IPS-NIHi11 (cell line): ENCODE measurements at places on chromosomes 6 and 20.

GRCh38 chr6:44058617-44059358 is 68.5 kb downstream of the MRPL14 start:
- DNase-seq, result no peak

GRCh38 chr6:139373928-139374356 is 506 bp downstream of the CITED2 start:
- peak; percentile 14 for DNase-seq

GRCh38 chr6:9621276-9621675 is 793.6 kb downstream of the TFAP2A start:
- DNase-seq, result no peak

DNA sequence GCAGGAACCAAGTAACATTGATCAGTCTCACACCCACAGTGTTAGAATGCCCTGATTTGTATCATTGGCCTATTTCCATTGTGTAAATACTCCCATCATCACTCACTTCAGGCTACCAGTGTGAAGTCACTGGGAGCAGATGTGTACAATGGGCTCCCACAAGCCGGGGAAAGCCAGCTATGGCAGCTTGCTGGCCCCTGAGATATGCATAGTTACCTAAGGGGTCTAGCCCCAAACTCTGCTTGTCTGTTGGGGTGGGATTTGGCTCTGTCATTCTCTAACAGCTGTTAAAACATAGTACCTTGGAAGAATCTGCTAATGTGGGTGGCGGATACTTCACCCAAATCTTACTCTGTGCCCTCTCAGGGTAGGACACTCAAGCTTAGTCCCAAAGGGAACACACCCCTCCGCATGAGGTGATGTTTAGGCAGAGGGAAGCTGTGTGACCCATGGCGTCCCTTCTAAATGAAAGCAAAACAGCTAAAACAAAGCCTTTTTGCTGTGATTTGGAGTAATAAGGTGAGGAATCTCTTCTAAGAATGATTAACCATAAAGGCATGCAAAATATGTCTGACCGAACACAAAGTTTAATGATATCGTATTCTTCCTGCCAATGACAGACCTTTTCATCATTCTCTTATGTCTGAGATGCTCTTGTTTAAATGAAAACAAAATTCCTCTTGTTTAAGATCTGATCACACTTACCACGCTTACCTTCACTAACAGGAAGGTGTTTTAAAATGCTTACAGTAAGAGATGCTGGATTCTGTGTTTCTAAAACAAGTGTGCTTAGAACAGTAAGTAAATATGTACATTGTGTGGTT is 45.9 kb upstream of the PXDC1 start:
- no peak for DNase-seq

DNA sequence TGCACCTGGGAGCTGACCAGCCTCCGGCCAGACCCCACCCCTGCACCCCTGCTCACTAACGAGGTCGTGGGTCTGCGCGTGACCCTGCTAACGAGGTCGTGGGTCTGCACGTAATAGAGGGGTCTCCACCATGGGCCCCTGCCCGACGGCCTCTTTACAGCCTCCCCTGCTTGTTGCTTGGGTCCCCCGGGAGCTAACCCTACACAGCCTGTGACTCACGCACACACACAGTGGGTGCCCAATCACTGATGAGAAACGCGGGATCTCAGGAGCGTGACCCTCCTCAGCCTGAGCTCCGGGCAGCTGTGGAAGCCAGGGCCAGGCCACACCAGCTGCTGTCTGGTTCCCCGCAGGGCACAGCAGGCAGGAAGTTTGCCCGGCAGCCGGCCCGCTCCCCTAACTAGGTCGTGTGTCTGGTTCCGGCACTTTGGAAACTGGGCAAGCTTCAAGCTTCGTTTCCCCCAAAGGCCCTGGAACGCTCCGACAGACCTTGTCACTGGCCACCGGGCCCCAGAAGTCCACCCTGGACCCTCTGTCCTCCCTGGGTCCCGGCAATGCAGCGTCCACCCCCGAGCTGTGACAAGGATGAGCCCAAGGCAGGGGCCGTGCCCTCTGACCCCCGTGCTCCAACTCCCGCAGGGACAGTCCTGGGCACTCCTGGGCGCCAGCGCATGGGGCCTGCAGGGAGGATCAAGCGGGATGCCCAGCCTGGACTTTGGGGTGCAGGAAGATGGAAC is 767 bp downstream of the PTK6 start:
- DNase-seq, result no peak

- no peak for DNase-seq
These were observed 5.1 kb upstream of the DBNDD2 start for GRCh38 chr20:45402946-45403345.

DNA sequence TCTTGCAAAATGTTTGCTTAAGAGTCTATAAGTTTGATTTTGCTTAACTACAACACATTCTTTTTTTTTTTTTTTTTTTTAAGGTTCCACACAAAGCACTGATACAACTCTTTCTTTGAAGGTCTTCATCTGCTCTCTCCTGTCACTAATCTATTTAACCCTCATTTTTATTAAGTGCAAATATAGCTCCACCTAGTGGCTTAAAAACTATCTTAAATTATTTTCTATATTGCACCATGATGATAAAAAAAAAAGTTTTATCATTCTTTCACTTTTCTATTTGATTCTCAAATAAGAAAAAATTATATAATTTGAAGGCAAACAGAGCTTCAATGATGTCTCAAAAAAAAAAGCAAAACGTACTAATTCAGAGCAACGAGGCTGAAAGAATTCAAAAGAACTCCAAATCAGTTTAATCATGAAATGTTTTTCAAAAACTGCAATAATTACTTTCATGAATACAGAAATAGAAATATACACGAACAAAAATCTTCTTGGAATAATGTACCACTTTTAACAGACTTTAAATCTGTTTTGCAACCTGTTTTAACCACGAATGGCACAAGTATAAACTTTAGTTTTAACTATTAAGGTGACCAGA is 12.8 kb downstream of the ESF1 start:
- peak; percentile 19 for DNase-seq

GRCh38 chr6:166625356-166625755 is 1.7 kb downstream of the RPS6KA2 start:
- no peak for DNase-seq

DNA sequence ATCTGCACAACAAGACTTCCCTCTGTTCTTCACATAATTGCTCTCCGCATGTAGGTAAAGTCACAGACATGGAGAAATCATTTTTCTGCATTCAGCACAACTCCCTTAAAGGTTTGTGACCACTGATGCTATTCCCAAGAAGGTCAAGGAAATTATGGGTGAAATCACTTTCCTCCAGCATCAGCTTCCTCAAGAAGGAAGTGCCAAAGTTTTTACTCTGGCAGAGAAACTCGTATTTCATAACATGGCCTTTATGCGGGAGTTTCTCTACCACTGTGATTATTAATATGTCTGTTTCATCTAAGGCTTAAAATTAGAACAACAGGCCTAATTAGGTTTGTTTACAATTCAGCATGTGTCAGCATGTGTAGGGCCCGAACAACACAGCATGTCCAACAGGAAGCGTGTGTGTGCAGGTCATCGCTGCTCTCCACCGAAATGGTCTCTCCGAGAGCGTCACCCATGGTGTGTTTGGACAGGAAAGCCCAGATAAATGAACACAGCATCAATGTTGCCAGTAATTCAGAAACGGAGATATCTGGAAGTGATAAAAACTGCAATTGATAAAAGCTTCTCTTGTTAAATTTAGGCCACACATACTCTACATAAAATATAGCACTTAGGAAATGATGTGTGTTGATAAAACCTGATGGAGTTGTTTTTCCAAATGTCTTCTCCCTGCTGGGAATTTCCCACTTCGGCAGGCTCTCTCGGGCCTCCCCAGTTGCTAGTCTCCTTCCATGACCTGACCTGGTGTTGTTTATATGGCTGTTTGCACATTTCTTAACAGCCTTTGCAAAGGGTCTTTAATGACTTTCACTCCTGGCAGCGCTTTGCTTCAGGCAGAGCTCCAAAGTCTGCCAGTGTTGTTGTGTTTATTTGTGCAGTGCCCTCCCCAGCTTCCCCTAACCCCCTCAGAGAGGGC is 265.1 kb upstream of the CEP162 start:
- no peak for DNase-seq

DNA sequence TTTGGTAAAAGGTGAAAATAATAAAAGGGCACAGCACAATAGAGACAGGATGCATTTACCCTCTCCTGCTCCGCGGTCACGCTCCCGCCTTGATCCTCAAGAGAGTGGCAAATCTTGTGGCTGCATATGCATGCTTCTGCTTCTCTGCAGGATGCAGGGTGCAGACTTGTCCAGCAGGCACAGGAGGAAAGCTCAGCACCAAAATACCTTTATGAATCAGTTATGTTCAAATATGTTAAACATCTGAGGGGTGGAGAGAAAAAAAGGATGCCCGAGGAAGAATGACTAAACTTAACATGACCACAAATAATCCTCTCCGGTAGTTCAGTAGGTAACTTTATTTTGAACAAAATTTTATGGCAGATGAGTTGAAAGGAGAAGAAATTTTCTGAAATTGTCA is 366.1 kb upstream of the SOX4 start:
- DNase-seq, result no peak

DNA sequence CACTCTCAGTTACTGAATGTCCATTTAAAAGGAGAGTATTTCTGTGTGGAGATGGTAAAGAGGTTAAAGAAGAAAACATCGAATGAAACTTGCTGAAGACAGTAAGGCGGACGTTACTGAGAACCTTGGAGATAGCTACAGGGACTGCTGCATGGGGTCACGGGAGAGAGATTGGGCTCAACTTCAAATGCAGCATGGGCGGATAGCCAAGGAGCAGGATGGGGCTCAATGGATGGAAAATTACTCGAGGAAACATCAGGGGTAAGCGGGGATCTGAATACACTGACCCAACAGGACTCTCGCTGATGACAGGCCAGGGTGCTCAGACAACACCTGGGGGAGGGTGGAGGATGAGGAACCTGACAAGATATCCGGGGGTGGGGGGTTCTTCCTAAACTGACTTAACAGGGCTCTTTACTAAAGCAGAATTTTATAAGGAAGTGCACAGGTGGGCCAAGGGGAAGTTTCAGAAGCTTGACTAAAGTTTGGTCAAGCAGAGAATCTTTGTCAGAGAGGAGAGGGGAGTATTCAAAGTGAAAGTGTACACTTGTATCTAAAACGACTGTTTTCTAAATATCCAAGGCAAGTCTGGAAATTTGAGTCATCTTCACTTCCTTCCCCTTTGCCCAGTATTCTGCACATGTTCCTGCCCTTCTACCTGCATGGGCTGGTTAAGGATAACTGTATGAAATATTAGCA is 22.8 kb downstream of the ECT2L start:
- DNase-seq, result peak; percentile 7

GRCh38 chr6:143802833-143803565 is 40.1 kb upstream of the LTV1 start:
- no peak for DNase-seq

DNA sequence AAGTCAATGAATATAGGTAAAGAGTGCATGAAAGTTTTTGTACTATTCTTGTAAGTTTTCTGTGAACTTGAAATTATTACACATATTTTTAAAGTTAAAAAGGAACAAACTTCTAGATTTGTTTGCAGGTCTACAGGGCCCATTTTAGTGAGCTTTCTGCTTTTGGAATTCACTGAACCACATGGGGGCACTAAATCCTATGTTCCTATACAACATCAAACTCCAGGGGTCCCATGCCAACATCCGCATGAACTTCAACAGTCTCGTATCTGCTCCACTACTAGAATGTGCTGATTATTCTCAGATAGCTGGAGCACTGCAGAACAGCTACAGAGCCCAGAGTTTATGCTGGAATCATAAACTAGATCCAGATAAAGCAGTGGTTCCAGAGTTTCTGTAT is 347.9 kb upstream of the SPTLC3 start:
- DNase-seq, result peak; percentile 51

DNA sequence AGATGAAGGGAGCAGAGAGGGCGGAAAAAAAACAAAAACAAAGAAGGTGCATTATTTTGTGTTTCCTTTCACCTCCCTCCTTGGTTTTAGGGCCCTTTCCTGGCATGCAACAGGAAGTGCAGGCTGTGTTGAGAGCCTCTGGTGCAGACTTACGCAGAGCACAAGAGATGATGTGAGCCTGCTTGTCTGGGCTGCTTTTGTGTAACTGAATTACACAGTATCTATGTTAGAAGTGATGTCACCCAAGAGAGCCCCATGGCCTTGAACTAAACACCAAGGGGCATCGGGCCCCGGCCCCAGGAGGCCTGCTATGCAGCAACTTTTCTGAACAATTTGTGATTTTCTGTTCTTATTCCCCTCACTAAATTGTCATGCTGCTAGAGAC is 25.5 kb downstream of the GNAS start:
- no peak for DNase-seq

DNA sequence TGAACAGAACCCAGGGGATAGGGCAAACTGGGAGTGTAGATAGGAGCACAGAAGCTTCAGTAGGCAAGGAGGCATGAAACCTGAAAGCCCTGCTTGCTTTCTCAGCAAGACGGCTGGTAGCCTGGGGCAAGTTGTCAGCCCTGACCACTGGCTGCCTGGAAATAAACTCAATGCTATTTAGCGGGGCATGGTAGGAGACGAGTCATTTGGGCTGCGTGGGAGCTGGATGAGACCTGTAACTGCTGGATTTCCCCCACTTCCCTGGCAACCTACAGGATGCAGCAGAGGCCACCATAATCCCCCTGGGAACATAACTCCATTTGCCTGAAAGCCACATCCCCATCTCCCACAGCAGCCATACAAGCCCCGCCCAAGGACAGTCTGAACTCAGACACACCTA is 332.6 kb upstream of the TBX18 start:
- DNase-seq, result no peak

GRCh38 chr6:54970337-54970736 is 123.8 kb downstream of the FAM83B start:
- DNase-seq, result no peak

DNA sequence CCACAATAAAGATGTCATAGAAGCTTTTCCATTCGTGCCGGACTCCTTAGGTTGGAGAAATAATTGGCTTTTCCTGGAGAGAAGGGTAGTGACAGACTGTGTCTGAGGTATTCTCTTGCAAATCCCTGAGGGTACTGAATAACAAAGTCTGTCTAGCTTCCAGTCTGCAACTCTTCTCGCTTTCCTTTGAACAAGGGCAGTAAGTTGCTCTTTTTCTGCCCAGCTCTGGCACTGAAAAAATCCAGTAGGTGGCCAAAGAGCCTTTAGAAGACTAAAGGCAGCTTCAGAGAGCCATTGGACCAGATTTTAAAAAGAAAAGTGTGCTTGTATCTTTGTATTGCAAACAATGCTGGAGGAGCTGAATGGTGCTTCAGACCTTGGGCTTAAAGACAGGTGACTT is 20.7 kb upstream of the RREB1 start:
- peak; percentile 48 for DNase-seq

DNA sequence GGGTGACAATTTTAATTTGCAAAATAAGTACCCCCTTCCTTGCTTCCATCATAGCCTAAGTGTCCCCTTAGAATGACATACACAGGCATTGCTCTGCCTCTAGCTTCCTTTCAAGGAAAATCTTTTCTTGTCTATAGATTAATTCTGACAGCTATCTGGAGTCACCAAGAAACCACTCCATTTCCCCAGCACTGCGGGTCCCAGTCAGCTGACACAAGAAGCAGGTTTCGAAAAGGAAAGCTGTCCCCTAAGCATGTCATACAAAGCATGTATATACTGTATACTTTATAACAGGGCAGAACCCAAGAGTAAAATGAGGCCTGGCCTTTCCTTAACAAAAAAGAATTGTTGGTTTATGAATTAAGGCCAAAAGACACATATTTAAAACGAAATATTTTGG is 273.5 kb downstream of the BTBD9 start:
- DNase-seq, result no peak

GRCh38 chr6:35742842-35743241 is 6.0 kb downstream of the ARMC12 start:
- peak; percentile 40 for DNase-seq
